ENCODE measurements at places on chromosomes 5 and 9.

- DNase-seq = no peak
Measured at GRCh38 chr5:55855509-55855908, 4.4 kb downstream of the IL31RA start.

DNA sequence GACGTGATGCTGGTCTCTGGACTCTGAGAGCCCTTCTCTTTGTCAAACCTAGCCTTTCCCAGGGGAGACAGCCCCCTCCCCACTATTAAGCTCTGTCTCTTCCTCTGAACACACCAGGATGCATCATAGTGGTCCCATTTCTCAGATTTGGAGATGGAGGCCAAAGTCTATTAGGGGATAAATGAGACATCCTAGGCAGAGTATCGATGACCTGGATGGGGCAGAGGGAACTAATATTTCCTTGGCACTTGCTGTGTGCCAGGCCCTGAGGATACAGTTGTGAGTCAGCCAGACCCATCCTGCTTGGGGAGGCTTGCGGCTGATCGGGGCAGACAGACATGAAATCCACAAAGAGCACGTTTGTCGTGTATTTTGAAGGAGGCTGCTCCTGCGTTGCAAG is 5.2 kb downstream of the DNM1 start:
- DNase-seq = no peak

- DNase-seq = no peak
Measured at GRCh38 chr9:134316449-134317160, 9.7 kb upstream of the RXRA start.

- no peak for DNase-seq
Measured at GRCh38 chr5:150653145-150653761, 7.8 kb upstream of the MYOZ3 start.

DNA sequence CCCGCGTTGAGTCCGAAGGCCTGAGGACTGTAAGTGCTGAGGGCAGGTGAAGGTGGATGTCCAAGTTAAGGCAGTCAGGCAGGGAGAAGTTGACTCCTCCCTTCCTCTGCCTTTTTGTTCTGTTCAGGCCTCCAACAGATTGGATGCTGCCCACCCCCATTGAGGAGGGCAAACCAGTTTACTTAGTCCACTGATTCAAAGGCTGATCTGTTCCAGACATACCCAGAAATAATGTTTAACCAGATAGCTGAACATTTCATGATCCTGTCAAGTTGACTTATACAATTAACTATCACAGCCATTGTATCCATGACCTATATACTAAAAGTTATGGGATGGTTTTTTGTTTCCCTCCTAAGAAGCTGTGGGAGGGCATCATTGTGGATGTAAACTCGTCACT is 8.3 kb upstream of the TEX48 start:
- DNase-seq = no peak

GRCh38 chr5:180593446-180594206 is 2.3 kb upstream of the SCGB3A1 start:
- no peak for DNase-seq

DNA sequence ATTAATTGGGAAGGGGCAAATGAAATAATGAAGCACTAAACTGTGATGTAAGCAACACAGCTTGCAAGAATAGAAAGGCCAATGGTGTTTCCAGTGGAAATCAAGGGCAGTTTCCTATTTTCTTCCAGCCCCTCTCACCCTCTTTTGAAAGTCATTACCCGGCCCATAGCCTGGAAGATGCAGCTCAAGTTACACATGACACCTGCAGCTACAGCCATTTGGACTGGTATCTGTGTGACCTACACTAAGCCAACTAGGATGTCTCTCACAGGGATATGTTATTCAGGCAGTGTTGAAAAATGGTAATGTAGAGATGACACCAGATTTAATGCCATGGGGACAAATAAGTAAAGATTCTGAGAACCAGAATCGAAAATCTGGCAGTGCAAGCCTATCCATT is 439.4 kb upstream of the ZNF462 start:
- DNase-seq = peak; percentile 63

DNA sequence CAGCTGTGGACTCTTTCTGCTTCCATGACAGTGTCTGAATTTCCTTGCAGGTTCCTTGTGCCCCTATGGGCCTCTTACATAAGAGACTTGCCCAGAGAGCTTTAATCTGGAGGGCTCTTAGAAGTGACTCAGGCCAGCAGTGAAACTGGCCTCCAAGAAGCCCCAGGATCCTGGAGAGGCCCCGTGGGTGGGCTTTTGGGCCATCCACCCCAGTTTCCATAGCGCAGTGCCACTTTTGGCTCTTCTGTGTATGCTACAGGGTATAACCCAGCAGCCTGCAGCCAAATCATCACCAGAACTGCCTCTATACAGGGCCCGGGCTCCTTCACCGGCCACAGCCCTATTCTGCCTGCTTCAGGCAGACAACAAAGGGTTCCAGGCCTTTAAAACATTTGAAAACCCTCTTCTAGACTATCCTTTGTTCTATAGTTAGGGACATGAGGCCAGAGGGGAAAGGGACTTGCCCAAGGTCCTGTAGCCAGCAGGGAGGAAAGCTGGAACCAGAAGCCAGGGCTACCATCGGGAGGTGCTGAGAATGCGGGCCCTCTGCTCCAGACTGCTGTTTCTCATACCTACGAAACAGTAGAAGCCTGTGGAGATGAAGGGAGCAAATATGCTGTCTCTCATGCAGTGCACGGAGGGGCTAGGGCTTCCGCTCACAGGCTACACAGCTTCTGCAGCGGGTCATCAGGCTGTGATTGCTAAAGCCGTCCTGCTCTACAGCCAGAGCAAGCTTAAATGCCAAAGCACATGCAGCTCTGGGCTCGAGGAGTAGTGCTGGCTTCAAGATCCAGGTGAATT is 18.0 kb downstream of the SH3PXD2B start:
- DNase-seq = no peak

DNA sequence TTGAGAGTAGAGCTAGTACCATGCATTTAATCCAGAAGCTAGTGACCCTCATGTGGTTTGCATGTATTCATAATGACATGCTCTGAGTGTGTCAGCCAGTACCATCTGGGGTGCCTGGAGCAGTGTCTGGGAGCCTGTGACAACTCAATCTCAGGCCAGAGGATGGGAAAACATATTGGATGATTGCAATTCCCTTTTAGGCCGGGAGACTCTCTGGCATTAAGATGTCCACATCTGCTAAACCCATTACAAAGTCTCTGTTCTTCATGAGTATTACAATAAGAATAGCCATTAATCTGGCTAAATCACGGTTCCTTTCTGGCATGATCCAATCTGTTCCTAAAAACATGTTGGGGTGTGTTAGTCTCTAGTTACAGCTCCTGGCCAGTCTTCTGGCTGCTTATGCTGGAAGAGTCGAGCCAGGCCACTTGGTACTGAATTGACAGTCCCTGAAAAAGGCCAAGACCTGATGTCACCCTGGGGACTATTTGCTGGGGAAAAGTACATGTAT is 475.7 kb downstream of the ENC1 start:
- DNase-seq = peak; percentile 72

GRCh38 chr5:139651043-139651834 is 3.1 kb downstream of the CXXC5 start:
- no peak for DNase-seq

- no peak for DNase-seq
Measured at GRCh38 chr5:42360056-42360455, 63.2 kb upstream of the GHR start.

DNA sequence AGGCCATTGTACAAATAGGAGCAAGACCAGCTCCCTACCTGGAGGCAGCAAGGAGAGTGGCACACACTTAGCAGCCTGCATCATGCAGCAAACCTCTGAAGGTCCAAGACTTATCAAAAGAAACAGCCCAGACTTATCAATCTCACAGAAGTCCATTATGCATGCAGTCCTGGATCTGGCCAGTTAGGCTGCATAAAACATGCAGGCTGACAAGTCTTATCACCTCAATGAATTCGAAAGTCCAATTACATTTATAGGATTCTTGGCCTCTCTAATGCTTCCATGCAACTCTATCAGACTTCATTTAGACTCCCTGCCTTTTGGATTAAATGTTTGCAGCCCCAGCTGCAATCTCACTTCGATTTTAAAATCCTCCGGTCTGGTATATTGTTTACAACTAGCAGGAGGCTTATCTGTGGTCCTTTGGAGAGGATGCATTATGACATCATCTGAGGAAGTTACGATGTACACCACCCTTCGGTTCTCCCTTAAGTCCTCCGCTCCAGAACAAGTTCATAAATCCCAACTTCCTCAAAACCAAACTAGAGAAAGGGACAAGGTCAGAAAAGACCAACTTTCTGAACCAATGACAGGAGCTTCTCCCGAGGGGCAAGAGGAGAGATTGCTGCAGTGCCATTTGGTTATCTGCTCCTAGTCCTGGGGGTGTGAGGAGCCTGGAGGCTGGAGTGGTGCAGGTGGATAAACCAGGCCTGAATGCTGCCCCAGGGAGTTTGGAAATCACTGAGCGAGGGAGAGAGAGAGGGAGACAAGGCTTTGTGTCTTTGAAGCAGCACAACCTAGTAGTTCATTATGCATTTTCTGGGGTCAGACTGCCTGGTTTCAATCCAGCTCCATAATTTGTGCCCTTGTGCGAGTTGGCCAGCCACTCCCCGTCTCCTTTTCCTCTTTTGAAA is 313.9 kb downstream of the TLE1 start:
- no peak for DNase-seq

GRCh38 chr9:130956636-130957450 is 17.8 kb upstream of the FIBCD1 start:
- DNase-seq = peak; percentile 90

GRCh38 chr5:33049842-33050241 is 338.7 kb downstream of the NPR3 start:
- DNase-seq = no peak

DNA sequence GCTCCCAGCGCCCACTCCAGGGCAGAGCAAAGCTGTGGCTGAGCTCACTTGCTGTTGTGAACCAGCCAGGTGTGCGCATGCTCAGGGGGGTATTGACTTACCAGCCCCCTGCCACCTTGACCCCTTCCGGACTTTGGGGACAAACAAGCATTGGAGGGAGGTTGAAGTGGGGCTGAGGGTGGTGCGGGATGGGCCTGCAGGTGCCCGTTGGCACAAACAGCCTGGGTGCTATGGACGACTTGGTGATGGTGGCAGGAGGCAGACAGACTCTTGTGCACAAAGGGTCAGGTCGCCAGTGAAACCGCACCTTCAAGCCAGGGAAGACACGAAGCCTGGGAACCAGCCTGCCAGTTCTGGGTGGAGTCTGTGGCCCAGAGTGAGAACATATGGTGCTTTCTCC is 858.5 kb upstream of the PTPRD start:
- no peak for DNase-seq

- DNase-seq = no peak
Measured at GRCh38 chr9:16626577-16627130, 243.8 kb downstream of the BNC2 start.

GRCh38 chr5:124132843-124133242 is 613.6 kb downstream of the ZNF608 start:
- no peak for DNase-seq

DNA sequence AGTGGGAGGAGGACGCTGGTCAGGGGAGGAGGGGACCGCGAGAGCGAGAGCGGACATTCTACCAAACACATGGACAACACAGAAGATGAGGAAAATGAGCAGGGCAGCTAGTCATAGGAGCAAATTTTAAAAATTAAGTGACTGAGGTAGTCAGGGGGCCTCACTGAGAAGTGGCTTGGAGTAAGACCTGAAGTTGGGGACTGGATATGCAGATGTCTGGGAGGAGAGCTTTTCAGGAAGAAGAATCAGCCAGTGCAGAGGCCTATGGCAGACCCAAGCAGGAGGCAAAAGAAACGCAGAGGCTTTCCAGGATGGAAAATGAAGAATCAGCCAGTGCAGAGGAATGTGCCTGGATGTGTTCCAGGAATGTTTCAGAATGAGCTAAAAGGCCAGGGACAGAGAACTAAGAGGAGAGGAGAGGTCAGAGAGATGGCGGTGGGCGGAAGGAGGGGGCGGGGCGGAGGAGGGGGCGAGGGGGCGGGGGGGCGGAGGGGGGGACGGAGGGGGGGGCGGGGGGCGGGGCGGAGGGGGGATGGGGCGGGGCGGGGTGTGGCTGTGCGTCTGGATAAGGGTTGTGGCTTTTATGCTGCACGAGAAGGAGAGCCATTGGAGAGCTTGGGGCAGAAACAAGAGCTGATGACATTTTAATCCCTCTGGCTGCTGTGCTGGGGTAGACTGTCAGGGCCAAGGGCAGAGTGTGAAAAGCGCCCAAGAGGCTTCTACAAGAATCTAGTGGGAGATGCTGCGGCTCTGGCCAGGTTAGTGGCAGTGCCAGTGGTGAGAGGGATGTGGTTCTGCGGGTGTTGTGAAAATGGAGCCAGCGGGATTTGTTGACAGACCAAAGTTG is 129.6 kb downstream of the KCNIP1 start:
- peak; percentile 61 for DNase-seq

- no peak for DNase-seq
Measured at GRCh38 chr9:89480825-89481537, 16.9 kb downstream of the SEMA4D start.

DNA sequence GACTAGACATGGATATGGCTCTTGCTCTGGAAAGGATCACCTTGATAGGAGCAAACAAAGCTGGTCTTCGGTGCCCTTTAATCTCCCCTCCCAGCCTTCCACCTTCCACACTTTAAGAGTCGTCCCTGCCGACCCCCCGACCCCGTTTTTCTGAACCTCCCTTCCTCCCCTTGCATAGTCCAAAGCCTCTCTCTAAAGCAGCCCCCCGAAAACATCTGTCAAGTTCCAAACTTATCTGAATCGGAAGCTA is 423 bp upstream of the NUP214 start:
- DNase-seq = no peak

DNA sequence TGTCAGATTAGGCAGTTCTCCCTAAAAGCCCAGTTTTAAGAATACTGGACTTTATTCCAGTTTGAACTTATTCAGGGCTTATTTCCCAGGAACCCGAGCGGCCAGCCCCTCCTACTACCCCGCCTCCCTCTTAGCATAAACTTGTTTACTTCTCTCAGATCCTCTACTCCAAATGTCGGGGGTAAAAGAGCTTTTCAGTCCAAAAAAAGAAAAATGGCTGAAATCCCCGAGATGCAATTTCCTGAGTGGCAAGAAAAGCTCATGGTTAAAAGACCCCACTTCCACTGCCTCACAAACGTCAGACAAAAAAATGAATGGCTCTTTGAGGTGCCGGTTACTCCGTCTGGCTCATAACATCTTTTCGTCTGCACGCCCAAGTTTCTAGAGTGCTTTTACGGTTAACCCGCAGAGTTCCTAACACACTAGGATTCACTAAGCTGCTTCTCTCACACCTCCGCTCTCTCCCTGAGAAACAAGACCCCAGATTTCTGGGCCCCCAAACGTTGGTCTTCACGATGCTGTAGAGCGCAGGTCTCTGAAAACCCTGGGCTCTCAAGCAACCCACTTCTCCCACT is 402 bp downstream of the BRD8 start:
- no peak for DNase-seq

DNA sequence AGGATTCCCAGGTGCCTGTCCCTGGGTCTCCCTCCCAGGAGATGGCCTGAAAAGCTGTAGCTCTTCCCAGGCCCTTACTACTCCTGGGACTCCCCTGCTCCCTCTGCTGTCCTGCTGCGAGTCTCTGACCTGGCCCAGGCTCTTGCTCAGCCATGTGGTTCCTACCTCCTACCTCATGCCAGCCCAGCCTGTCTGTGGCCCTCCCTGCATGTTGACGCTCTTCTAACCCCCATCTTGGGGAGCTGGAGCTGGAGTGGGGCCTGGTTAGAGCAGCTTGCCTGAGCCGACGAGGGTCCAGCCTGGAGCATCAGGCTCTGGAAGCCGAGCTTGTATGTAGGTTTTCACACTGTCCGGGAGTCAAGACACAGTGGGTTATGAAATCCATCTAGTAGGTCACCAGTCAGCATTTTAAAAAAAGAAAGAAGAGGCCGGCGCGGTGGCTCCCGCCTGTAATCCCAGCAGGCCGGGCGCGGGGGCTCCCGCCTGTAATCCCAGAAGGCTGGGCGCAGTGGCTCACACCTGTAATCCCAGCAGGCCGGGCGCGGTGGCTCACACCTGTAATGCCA is 244.4 kb downstream of the FANCC start:
- peak; percentile 16 for DNase-seq

Measured in NCI-H524 (cell line).